T-helper 17 cell (primary cell): ENCODE measurements at places on chromosomes 6 and 20. TPM values are rescaled to one million over a fixed set of nuclear protein-coding genes. Genes with fewer than 3 reads are reported as not detected.

The ULBP3 gene
- 1.6 TPM for total RNA-seq

DNA sequence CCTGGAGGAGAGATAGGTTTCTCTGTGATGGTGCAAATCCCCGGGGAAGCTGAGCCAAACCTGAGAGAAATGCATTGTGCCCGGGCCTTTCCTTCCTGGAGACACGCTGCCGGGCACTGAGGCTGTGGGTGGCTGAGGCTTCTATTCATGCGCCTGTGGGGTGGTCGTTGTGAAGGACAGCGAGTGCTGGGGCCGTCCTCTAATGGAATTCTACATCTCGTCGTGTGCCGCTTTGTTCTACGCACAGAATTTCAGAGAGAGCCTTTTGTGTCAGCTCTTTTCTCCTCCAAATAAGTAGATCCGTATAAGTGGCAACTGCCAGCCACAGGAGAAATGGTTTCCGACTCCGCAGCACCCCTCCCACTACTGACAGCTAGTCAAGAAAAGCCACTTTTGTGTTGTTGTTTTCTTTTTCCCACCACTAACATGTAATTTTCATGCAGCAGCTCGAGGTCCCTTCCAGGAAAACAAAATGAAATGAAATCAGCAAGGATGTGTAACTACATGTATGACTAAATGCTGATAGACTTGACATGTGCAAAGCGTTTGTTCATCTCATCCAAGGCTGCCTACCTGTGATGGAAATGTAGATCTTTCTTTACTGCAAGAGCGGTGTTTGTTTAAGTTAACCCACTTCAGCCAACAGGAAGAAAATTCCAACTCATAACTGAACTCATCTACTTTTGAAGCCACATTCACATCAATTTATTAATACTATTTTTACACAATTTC, 26.4 kb upstream of the PXDC1 start:
- H3K36me3 ChIP-seq = peaks cover 5% of the 10 kb centered on the region
- peaks cover 15% of the 10 kb centered on the region for H3K27me3 ChIP-seq
- H3K4me1 ChIP-seq = no peaks in the 10 kb centered on the region

DNA sequence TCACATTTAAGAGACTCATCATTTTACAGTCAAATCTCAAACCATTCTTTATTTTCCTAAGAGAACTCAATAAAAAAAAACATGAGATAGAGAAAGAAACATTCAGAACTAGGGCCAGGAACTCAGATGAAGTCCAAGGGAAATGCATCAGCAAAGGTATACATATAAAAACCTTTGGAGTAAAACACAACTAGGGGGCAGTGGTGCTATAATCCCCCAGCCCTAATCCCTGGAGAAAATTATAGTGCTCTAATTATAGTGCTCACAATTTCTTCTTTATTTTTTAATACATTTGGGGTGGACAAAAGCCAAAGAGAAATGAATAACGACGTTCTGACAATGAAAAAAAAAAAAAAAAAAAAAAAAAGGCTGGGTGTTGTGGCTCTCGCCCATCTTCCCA, 100.6 kb upstream of the EMILIN3 start:
- peaks cover 19% of the 10 kb centered on the region for H3K36me3 ChIP-seq
- H3K4me1 ChIP-seq = peaks cover 11% of the 10 kb centered on the region
- no peak overlapping the region for H3K27ac ChIP-seq
- DNase-seq = no peak
- no peak overlapping the region for H3K4me3 ChIP-seq
- H3K27me3 ChIP-seq = no peaks in the 10 kb centered on the region

DNA sequence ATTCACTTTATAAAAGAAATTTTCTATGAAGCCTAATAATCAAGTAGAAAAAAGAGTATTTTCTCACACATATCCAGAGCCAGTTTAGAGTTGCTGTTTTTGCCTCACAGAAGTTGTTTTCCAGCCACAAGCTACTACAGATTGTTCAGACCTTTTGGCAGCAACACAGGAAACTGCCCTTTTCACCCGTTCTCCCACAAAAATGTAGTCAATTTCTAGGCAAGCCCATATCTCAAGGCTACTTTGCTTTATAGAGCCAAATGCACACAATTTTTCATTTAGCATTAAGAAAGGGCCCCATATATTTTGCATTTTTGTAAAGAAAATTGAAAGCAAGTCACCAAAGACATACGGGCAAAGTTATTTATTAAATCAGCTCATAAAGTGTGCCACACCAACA, 49.5 kb downstream of the EPB41L2 start:
- no peak for DNase-seq
- H3K36me3 ChIP-seq = peaks cover 2% of the 10 kb centered on the region
- peaks cover 3% of the 10 kb centered on the region for H3K4me1 ChIP-seq
- no peak overlapping the region for H3K4me3 ChIP-seq

The EGFL8 gene
- 9.7 TPM for total RNA-seq

The TTBK1 gene
- total RNA-seq = 0.05 TPM

GRCh38 chr20:54305421-54305820, 97.5 kb downstream of the PFDN4 start:
- no peak overlapping the region for H3K27ac ChIP-seq
- peaks cover 2% of the 10 kb centered on the region for H3K36me3 ChIP-seq
- H3K27me3 ChIP-seq = peaks cover 47% of the 10 kb centered on the region
- no peak for DNase-seq

The WFDC10B gene
- not detected for total RNA-seq

DNA sequence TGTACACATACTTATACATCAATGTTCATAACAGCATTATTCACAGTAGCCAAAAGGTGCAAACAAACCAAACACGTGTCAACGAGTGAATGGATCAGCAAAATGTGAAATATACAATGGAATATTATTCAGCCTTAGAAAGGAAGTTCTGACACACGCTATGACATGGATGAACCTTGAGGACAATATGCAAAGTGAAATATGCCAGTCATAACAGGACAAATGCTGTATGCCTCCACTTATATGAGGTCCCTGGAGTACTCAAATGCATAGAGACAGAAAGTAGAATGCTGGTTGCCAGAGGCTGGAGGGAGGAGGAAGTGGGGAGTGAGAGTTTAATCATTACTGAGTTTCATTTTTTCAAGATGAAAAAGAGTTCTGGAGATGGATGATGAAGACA, 37.8 kb upstream of the IGF2R start:
- H3K27ac ChIP-seq = peak overlapping the region; percentile 83
- peaks cover 4% of the 10 kb centered on the region for H3K27me3 ChIP-seq
- H3K4me3 ChIP-seq = peak overlapping the region; percentile 69
- no peak for DNase-seq
- no peaks in the 10 kb centered on the region for H3K36me3 ChIP-seq
- peaks cover 22% of the 10 kb centered on the region for H3K4me1 ChIP-seq

DNA sequence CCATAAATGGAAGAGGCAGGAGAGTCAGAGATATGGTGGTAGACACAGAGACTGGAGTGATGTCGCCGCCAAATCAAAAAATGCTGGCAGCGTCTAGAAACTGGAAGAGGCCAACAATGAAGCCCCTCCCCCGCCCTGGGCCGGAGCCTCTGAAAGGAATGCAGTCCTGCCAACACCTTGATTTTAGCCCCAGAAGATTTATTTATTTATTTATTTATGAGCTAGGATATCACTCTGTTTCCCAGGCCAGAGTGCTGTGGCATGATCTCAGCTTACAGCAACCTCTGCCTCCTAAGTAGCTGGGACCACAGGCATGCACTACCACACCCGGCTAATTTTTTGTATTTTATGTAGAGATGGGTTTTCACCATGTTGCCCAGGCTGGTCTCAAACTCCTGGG, 82.6 kb upstream of the CCDC167 start:
- H3K4me3 ChIP-seq = no peak overlapping the region
- peaks cover 5% of the 10 kb centered on the region for H3K4me1 ChIP-seq
- DNase-seq = no peak
- peaks cover 5% of the 10 kb centered on the region for H3K27me3 ChIP-seq
- no peak overlapping the region for H3K27ac ChIP-seq

The BPIFB2 gene
- not detected for total RNA-seq

- H3K4me3 ChIP-seq = no peak overlapping the region
- H3K27ac ChIP-seq = no peak overlapping the region
- no peaks in the 10 kb centered on the region for H3K4me1 ChIP-seq
Measured at GRCh38 chr20:19750907-19751636, 7.0 kb upstream of the RIN2 start.

- H3K27ac ChIP-seq = no peak overlapping the region
- no peaks in the 10 kb centered on the region for H3K27me3 ChIP-seq
- no peaks in the 10 kb centered on the region for H3K36me3 ChIP-seq
Measured at GRCh38 chr6:11950109-11950508, 62.0 kb upstream of the HIVEP1 start.

DNA sequence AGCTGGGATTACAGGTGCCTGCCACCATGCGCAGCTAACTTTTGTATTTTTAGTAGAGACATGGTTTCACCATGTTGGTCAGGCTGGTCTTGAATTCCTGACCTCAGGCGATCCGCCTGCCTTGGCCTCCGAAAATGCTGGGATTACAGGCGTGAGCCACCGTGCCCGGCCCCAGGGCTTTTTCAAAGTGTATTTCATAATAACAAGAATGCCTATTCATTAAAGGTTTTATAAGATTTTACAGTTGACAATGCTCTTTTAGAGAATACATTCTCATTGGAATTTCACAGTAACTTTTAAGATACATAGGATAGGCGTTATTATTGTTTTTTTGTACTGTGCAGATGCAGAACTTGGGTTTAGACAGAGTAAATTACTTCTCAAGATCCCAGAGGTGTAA, 52.6 kb upstream of the PTPRK start:
- peaks cover 25% of the 10 kb centered on the region for H3K27me3 ChIP-seq
- H3K27ac ChIP-seq = no peak overlapping the region
- no peaks in the 10 kb centered on the region for H3K36me3 ChIP-seq
- no peak overlapping the region for H3K4me3 ChIP-seq

The HS3ST5 gene
- total RNA-seq = not detected

DNA sequence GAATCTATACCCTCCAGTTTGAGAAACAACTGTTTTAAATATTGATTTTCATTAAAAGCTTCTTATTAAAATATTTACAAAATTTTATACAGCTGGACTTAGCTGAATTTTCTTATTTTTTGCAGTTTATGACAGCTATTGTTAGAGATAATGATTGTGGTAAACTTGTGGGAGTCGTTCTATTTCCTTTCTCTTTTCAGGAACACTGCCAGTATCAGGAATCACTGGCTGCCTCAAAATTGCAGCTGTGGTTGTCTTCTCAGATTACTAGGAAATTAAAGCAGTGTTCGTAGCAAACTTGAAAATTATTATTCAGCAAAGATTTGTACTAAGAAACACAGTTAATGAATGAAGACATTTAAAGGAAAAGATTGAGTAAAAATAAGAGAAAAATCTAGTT, 311.0 kb downstream of the CENPW start:
- no peak overlapping the region for H3K27ac ChIP-seq
- H3K36me3 ChIP-seq = no peaks in the 10 kb centered on the region
- no peaks in the 10 kb centered on the region for H3K27me3 ChIP-seq

The PRRC2A gene
- 210 TPM for total RNA-seq

DNA sequence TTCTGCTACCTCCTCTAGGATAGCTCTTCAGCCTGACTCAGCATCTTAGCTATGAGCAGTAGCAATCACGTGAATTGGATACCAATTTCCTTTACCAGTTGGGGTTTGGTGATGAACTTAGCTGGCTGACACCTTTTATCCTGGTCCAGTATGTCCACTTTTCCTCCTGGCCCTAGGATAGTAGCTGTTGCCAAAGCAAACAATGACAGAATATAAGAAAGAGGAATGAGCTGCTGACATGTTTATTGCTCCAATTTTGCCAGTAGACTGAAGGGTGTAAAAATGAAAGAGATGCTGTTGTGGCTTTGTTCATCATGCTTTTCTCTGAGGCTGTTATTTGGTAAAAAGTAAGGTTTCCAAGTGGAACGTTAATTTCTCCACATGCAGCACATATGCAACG, 168.3 kb upstream of the JAG1 start:
- H3K36me3 ChIP-seq = no peaks in the 10 kb centered on the region
- no peaks in the 10 kb centered on the region for H3K27me3 ChIP-seq
- no peak for DNase-seq
- no peaks in the 10 kb centered on the region for H3K4me1 ChIP-seq

GRCh38 chr6:158619922-158620801, 24.4 kb downstream of the DYNLT1 start:
- peak overlapping the region; percentile 88 for H3K27ac ChIP-seq
- H3K36me3 ChIP-seq = peaks cover 15% of the 10 kb centered on the region
- no peak for DNase-seq
- no peaks in the 10 kb centered on the region for H3K27me3 ChIP-seq
- no peak overlapping the region for H3K4me3 ChIP-seq
- H3K4me1 ChIP-seq = peaks cover 23% of the 10 kb centered on the region

DNA sequence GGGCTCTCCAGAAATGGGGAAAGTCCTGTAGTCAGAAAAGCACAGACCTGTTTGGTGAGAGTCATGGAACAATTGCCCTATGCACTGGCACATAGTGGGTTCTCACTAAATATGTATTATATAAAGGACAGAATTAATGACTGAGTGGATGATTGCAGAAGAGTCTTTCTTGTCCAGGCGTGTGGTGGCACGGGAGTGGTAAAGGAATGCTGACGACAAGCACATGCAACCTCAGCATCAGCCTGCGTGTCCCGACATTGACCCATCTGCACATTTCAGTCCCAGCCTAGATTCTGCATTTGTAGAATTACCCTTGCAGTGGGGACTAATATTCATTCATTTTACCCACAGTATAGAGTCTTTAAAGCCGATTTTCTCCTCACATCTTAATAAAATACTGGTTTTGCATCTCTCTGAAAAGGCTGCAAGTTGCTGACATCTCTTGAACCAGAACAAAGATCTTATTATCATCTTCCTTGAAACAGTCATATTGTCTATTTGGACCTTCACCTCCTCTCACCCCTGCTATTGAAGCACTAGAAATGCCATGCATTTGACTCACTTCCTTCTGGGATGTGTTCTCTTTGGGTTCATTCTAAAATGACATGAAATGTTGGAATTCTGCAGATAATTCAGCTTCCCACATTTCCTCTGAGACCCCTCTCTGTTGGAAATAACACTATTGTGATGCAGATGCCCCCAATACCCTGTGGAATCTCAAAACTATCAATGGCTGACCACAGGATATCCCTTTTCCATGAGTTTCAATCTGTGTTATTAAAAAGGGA, 883.6 kb upstream of the FLRT3 start:
- no peaks in the 10 kb centered on the region for H3K27me3 ChIP-seq
- H3K36me3 ChIP-seq = no peaks in the 10 kb centered on the region
- DNase-seq = no peak
- H3K4me1 ChIP-seq = no peaks in the 10 kb centered on the region
- H3K27ac ChIP-seq = no peak overlapping the region

The SULF2 gene
- 6.5 TPM for total RNA-seq

- no peaks in the 10 kb centered on the region for H3K27me3 ChIP-seq
- H3K4me3 ChIP-seq = peak overlapping the region; percentile 100
- H3K4me1 ChIP-seq = peaks cover 47% of the 10 kb centered on the region
- DNase-seq = no peak
Measured at GRCh38 chr6:137217801-137218472, 1.2 kb downstream of the IFNGR1 start.

DNA sequence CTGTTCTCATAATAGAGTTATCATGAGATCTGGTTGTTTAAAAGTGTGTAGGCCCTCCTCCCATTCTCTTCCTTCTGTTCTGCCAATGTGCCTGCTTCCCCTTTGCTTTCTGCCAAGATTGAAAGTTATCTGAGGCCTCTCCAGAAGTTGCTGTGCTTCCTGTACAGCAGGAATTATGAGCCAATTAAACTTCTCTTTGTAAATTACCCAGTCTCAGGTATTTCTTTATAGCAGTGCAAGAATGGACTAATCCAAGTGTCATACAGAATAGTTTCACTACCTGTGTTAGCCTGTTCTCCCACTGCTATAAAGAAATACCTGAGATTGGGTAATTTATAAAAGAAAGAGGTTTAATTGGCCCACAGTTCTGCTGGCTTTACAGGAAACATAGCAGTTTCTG, 100.0 kb downstream of the CD24 start:
- H3K36me3 ChIP-seq = no peaks in the 10 kb centered on the region
- H3K4me1 ChIP-seq = no peaks in the 10 kb centered on the region
- no peaks in the 10 kb centered on the region for H3K27me3 ChIP-seq
- DNase-seq = no peak
- H3K27ac ChIP-seq = no peak overlapping the region
- no peak overlapping the region for H3K4me3 ChIP-seq

The DDO gene
- 0.21 TPM for total RNA-seq
